ENCODE measurements at places on chromosomes 3 and 15.

- no peak for DNase-seq
Measured at GRCh38 chr3:71456156-71456555, 127.4 kb downstream of the FOXP1 start.

GRCh38 chr15:72685301-72685924, 569 bp downstream of the HIGD2B start:
- DNase-seq = peak; percentile 7

DNA sequence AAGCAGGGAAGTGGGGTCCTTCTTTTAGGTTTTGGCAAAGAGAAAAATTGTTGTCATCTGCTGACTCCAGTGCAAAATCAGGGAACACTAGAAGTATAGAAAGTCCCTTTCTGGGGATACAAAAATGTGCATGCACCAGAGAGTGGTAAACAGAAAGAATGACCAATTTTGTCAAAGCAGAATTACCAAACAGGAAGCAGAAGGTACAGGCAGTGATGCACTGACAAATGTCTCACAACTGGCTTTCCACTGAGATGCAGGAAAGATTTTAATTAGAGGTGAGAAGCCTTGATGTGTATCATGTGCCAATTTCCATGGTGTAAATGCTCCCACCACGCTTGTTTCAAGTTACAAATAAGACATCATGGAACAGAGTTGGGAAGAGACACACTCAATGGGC, 66.0 kb downstream of the TRIM69 start:
- DNase-seq = no peak

- no peak for DNase-seq
Measured at GRCh38 chr3:105618556-105618955, 250.3 kb downstream of the CBLB start.

DNA sequence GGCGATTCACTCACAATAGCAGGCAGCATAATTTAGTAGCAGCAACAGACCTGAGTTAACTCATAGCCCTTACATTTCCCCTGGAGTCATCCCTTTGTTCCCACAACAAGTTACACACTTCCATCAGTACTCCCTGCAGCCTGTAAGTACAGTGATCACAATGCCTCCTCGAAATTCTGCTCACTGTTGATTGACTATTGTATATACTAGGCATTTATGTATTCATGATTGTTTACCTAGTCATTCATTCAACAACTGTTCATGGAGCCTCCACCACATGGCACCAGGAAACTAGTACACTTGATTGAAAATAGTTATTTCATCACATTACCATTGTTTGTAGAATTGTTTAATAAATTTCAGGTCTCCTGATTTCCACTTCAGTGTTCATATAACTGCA, 71.4 kb upstream of the P3H2 start:
- DNase-seq = no peak

GRCh38 chr3:24154013-24154695, 209.1 kb downstream of the NR1D2 start:
- no peak for DNase-seq

DNA sequence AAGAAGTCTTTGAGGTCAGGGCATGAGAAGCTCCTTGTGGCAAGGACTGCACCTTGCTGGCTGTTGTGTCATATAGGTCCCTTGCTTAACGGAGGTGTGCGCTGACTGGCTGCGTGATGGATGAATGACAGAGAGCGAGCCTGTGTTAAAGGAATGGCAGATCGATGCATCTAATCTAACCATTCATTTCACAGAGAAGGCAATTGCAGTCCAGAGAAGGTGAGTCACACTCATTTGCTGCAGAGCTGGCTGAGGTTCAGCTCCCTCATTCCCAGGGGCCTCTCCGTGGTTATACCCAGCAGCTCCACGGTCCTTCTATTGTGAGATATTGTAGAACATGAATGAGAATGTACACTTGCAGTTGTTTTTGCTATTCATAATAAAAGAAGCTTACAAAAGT, 289.3 kb downstream of the EPHB1 start:
- DNase-seq = no peak

- no peak for DNase-seq
Measured at GRCh38 chr3:185858502-185859225, 33.8 kb upstream of the IGF2BP2 start.

- peak; percentile 6 for DNase-seq
Measured at GRCh38 chr3:55405436-55405835, 81.7 kb downstream of the WNT5A start.

- peak; percentile 56 for DNase-seq
Measured at GRCh38 chr3:16311960-16312451, 47.0 kb downstream of the OXNAD1 start.

DNA sequence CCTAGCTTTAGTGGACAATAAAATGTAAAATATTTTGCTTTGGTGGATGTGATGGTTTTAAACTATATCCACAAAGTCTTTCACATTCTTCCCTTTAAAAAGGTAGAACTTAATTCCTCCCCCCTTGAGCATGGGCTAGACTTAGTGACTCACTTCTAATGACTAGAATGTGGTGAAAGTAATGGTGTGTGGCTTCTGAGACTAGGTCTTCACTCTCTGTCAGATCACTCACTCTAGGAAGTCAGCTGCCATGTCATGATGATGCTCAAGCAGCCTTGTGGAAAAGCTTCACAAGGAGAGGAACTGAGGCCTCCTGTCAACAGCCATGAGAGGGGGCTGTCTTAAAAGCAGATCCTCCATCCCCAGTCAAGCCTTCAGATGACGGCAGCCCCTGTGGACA, 4.2 kb downstream of the LRRC2 start:
- no peak for DNase-seq

GRCh38 chr15:42549032-42549491, 424 bp downstream of the HAUS2 start:
- peak; percentile 33 for DNase-seq

DNA sequence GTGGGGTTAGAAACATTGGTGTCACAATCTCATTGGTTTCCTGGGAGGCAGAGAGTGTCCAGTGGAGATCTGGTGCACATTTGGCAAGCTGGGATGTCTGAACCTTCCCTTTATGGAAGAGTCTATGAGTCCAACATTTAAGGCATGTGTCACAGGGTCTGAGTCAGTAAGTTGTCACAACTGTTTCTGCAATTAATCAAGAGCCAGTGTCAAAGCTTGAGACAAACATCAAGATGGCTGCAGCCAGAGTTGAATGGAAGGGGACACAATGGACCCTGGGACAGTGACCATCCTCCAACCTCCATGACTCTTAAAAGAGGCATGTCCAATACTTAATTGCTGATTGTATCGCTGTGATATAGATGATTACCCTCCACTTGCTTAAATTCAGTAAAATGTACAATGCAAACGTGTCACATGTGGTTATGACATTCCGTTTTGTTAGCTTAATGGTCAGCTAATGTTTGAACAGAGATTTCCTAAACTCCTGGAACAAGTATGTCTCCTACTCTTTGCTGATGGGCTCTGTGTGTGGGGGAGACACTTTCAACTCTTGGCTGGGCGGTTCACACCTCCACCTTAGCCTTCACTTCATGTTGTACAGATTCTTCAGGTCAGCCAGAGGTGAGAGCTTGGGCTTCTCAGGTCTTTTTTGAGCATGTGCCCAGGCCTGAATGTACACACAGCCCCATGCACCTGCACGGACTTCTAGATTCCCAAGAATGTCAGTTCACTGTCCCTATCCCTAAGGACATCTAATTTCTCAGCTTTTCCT, 79.9 kb upstream of the PRR23E start:
- DNase-seq = no peak

- DNase-seq = no peak
Measured at GRCh38 chr15:36109943-36110658, 469.3 kb upstream of the CDIN1 start.
